ENCODE measurements at places on chromosomes 3 and 15.

DNA sequence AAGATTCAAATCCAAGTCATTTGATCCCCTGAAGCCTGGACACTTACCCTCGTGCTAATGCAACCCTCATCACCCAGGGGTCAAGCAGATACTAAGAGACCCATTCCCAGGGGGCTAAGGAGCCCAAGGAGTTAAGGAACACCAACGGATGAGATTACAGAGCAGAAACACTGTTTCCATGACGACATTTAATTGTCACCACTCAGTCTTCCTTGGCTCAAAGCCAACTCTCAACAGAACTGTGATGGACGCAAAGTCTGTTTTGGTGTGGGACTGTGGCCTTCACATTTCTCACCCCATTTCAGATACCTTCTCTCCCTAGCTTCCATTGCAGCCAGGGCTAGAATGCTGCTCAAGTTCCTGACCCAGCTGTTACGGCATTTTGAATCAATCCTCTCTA lies 383.5 kb upstream of the WNT5A start:
- DNase-seq: no peak

DNA sequence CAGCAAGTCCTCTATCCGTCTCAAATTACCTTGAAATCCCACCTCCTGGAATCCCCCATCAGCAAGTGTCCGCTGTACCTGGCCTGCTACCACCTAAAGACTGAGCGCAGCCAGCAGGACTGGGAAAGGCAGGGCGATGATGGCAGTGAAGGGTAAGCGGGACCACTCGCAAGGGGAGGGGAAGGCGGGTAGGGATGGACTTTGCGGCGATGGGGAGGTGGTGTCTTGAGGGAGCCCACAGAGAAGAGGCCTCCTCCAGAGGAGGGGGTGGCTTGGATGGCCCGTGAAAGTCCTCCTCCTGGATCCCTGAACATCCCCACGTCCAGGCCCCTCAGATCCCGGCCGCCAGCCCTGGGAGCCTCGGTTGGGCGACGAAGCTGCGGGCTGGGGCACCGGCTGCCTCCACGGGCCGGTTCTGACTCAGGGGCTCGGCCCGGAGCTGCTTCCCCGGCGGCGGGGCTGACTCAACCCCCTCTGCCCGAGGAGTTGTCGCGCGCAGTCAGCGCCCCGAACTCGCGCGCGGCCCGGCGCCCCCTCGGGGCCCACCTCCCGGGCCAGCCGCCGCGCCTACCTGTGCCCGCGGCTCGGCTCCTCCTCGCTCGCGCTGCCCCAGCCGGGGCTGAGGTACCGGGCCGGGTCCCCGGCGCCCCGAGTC lies 512 bp downstream of the LARP6 start:
- DNase-seq: no peak

DNA sequence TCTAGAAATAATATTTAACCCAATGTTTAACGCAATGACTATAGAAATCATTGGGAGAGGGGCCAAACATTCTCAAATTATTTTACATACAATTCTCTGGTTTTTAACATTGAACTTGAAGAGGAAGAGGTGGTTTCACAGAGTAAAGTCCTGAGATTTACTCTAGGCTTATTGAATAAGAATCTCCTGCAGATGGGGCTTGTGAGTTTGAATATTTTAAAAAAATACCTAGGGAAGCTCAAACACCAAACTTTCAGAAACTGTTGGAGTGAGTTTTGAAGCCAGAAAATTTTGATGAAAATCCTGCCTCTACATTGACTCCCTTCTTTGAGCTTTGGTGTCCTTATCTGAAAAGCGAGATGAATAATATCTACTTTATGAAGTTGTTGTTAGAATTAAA lies 906.6 kb downstream of the TUSC7 start:
- no peak for DNase-seq

DNA sequence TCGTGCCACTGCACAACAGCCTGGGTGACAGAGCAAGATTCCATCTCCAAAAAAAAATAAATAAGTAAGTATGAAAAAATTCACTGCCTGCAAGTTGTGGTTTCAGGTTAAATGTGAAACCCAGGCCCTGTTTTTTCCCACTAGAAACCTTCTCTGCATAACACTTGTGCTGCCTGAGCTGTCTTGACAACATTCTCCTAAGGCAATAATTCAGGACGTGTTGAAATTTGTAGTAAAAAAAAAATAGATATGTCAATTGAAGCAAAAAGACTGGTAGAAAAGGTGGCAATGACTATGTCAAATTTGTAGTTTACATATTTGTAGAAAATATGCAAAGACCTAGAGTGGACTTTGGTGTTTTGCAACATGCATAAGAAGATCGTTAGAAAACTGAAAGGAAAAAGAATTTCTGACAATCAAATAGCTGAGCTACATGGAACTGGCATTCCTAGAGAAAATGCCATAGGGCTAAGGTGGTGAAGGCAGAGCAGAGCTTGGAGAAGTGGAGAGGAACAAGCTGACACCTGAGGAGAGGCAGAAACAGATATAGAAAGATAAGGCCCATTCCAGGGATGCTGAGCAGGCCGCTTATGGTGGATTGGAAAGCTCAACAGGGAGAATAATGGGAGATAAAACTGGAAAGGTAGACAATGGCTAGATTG lies 150.2 kb downstream of the PLCH1 start:
- DNase-seq: no peak

DNA sequence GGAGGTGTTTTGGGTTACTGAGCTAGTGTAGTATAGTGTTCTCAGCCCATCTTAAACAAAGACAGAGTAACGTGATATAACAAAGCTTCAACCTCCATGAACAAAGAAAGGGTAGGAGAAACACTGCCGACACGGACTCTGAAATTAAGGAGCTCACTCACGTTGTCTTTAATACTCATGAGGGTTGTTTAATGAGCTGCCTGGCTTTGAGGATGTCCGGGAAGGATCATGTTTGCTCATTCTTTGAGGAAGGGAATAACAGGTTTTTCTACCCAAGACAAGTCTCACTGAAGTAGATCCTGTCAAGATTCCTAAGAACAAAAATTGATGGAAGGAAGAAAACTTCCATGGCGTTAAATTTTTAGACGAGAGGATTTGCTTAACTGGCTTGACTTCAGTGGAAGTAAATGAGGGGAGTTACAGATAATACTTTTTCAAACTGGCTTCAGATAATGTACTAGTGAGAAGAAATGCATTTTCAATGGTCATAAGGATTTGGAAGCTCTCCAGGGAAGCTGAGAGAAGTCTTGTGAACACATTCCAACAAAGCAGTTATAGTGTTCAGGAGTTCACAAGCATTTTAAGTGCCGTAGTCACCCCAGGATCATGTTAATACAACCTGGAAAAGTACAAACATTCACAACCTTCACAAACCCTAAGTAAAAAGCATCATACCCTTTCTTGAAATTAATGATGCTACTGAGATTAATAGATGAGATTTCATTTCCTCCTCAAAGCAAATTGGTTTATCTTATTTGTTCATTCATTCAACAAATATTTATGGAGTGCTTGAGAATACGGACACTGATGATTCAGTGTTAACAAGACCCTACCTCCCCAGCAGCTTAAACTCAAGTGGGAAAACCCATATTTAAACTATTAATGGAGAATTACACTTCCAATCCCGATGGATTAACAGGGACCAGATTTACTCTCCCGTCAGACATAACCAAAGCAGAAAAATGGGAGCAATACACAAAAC lies 101.5 kb downstream of the SHQ1 start:
- no peak for DNase-seq

- peak; percentile 0 for DNase-seq
These were observed 165.4 kb downstream of the CTNNB1 start for GRCh38 chr3:41364736-41365135.

- no peak for DNase-seq
These were observed 175.5 kb downstream of the NECTIN3 start for GRCh38 chr3:111246967-111247760.

- DNase-seq: no peak
These were observed 32.2 kb upstream of the TAMM41 start for GRCh38 chr3:11878837-11879236.

- no peak for DNase-seq
These were observed 36.2 kb upstream of the CFAP161 start for GRCh38 chr15:81097890-81098280.

DNA sequence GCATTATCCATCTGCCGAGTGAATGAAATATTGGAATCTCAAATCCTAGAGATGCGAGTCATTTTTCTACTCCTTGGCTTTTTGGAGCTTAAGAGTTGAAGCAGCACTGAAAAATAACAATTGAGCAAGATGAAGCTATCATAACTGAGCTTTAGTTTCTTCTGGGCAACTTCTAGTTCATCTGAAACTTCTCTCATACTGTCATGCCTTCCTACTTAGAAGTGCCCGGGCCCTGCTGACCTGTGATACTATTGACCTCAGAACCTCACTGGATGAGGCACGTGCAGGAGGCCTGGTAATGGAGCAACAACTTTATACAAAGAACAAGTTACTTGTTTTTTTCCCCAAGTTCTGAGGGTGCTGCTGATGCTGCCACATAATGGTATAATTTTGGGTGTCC lies 48.5 kb upstream of the P3H2 start:
- DNase-seq: no peak

- DNase-seq: no peak
These were observed 12.0 kb downstream of the FSTL1 start for GRCh38 chr3:120438665-120439370.

GRCh38 chr15:66765478-66766281 lies 63.6 kb downstream of the SMAD6 start:
- DNase-seq: peak; percentile 7

DNA sequence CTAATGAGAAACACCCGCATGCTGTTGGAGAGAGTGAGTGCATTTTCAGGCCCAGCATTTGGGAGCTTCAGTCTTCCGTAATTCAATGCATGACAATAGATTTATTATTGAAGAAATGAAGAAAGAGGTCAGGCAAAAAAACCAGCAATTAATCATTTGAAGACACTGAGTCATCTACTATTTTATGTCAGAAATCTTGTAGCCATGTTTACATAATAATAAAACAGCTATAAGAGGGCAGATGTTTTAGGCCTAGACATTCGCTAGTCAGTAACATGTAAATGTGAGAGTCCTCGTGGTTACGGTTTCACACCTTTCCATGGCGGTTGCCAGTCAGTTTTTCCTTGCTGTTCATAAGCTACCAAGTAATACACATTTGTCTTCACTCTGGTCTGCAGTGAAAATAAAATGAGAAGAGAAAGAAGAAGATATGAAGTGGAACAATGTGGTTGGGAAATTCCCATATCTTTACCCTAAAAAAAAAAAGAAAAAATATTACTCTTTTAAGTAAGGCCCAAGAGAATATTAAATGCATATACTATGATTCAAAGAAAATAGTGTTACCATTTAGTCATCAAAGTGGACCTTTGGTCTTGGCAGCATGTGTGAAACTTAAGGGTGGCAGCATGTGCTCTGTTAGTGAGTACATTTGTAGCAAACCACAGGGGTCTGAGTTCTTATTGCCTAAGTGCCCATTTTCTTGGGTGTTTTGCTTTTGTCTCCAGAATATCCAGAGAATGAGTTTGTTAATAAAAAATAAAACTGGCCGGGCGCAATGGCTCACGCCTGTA lies 140.5 kb upstream of the TBL1XR1 start:
- no peak for DNase-seq

- peak; percentile 29 for DNase-seq
These were observed 103.0 kb upstream of the ARHGEF26 start for GRCh38 chr3:154018100-154018696.

GRCh38 chr15:77664428-77664827 lies 31.7 kb upstream of the LINGO1 start:
- DNase-seq: no peak

- no peak for DNase-seq
These were observed 7.9 kb upstream of the BCL2A1 start for GRCh38 chr15:79978655-79979514.

- DNase-seq: no peak
These were observed 281.8 kb downstream of the FAM43A start for GRCh38 chr3:194967151-194968117.

DNA sequence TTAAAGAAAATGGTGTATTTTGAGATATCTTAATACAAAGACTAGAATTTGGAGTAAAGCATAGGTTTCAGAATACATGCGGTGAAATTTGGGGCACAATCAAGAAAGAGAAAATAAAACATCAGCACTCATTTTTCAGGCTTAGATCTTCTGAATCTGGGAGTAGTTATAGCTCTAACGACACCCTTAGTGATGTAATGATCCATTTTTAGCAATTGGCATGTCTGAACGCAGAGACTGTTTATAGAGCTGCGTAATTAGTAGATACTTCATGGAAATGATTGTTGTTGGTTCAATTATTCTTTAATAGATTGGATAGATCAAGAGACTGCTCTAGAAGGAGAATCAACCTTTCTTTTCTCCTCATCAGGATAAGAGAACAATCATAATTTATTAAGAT lies 47.5 kb upstream of the SNRK start:
- no peak for DNase-seq

DNA sequence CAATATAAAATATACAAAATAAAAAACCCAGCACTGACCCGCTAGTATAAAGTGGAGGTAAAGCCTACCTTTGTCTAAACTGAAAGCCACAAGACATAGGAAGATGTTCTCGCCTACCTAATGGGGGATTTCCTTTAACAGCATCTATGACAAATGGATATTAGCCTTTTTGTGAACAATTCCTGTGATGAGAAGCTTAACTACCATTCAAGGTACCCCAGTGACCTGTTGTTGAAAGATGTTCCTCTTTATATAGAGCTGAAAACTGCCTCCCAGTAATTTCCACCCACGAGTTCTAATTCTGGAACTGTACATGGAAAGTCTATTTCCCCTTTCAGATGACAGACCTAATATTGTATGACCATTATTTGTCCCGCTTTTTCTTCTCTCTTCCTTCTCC lies 109.8 kb upstream of the RASGRP1 start:
- no peak for DNase-seq

DNA sequence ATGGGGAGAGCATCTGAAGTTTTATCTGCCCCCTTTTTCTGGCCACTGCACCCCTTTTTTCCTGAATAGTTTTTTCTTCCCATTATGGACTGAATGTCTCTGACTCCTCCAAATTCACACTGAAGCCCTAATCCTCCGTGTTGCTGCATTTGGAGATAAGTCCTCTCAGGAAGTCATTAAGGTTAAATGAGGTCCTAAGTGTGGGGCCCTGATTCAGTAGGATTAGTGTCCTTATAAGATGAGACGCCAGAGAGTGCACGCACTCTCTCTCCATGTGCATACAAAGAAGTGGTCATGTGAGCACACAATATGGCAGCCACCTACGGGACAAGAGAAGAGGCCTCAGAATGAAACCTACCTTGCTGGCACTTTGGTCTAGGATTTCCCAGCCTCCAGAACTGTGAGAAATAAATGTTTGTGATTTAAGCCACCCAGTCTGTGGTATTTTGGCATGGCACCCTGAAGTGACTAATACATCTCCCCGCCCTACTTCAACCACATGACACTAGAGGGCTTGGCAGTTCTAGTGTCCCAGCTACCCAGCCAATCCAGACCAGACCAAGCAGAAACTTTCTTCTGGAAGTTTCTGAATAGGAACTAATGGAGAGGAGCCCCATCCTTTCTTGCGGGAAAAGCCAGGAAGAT lies 191.3 kb downstream of the PDE8A start:
- no peak for DNase-seq

GRCh38 chr3:4614070-4614469 lies 120.9 kb downstream of the ITPR1 start:
- DNase-seq: no peak

- no peak for DNase-seq
These were observed 18.1 kb upstream of the RAF1 start for GRCh38 chr3:12681943-12682390.

GRCh38 chr3:49716691-49717210 lies 2.7 kb downstream of the AMIGO3 start:
- no peak for DNase-seq

- no peak for DNase-seq
These were observed 159.8 kb upstream of the NUDT16 start for GRCh38 chr3:131221731-131222130.

- DNase-seq: peak; percentile 62
These were observed 4.6 kb upstream of the EPB42 start for GRCh38 chr15:43225201-43225949.

GRCh38 chr15:74402873-74403587 lies 30.7 kb downstream of the SEMA7A start:
- DNase-seq: no peak
